ENCODE measurements at places on chromosomes 6 and 20.

DNA sequence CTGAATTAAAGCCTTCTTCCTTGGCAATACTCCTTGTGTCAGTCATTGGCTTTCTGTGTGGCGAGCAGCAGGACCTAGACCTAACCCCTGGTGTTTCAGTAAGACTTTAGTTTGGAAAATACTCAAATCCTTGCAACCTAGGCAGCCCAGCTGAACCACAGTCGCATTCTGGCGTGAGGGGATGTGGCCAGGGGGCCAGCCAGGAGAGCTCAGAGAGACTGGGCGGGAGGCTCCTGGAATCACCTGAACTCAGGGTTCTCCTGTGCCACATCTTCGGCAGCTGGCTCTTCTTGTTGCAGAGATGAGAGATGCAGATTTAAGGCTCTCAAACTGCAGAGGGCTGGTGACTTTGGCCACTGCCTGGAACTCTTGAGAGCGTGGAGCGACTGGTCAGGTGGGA lies 102.7 kb downstream of the SYNDIG1 start:
- no peak for DNase-seq

DNA sequence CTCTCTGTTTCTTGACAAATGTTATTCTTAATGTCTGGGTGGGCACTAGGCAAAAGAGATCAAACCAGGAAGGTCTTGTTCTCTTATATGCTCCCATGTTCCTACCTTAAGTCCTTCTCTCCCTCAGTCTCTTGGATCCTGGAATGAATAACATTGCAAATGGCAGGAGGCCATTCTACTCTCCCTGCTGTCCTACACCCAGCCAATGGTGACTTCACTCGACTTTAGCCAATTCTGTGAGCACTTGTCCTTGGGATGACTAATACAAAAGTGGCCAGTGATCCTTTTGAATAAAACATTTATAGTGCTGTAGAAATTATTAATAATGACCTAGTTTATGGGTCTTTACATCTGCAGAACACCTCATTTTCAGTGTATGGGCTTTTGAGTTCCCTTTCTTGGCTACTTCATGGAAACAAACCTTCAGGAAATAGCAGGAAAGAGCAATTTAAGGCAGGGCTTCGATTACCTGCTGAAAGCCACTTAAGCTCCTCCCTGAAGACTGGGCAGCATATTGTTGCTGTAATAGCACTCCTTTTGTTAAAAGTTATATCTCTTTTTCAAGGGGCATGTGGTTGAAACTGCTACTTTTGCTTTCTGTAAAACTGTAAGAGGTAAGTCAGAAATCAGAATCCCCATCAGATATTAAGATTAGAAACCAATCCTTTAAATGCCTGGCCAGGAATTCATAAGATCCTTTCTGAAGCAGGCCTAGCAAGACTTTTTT lies 10.5 kb downstream of the OTOR start:
- DNase-seq: no peak

DNA sequence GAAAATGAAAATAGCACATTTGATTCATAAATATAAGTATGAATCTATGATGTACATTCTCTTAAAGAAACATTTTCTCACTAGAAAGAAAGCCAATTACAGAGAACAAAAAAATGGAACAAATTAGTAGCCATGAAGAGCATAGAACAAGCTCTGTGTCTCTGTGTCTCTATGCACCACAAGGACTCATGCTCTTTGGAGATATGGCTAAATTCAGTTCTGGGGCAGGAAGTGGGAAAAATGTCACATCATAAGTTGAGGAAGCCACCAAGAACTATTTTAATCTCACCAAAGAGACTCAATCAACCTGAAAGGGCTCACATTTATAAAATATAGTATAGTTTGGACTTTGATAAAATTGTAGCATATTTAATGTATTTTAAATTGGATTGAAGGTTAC lies 1259.8 kb upstream of the GJE1 start:
- no peak for DNase-seq

DNA sequence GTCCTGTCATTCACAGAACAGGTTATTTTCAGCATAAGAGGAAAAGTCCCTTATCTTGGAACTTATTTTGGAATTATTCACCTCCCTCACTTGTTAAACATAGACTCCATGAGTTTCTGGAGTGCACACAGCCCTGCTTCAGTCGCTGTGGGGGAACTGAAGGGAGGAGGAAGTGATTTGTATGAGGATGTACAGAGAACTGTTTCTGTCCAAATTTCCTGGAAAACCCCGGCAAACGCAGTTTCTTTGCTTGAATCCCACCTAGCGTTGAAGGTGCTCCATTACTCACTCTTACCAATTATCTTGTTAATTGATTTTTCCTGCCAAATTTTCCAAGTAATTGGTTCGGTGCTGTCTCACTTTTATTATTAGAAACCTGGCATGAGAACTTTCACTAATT lies 78.0 kb upstream of the AGPAT4 start:
- DNase-seq: no peak

GRCh38 chr6:45892696-45893245 lies 122.9 kb downstream of the CLIC5 start:
- no peak for DNase-seq

- no peak for DNase-seq
Measured at GRCh38 chr20:2385496-2385895, 4.8 kb downstream of the TGM6 start.

- peak; percentile 81 for DNase-seq
Measured at GRCh38 chr6:45590696-45591184, 213.0 kb upstream of the SUPT3H start.

GRCh38 chr6:15465212-15465611 lies 197.6 kb downstream of the DTNBP1 start:
- no peak for DNase-seq

- DNase-seq: no peak
Measured at GRCh38 chr6:149329529-149329928, 12.0 kb downstream of the TAB2 start.

DNA sequence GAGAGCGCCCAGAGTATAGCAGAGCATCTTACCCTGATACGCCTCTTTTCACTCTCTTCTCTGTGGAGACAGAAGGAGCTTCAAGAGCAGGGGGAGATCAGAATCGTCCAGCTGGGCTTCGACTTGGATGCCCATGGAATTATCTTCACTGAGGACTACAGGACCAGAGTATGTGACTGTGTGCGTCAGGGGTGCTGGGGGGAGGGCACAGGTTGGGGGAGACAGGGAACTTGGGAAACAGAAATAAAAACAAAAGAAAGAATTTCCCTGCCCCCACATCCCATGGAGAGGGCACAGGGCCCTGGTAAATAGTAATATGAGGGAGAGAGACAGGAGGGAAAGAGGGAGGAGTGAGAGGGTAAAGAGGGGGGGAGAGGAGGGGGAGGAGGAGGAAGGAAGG lies 3.0 kb upstream of the C4A start:
- no peak for DNase-seq

DNA sequence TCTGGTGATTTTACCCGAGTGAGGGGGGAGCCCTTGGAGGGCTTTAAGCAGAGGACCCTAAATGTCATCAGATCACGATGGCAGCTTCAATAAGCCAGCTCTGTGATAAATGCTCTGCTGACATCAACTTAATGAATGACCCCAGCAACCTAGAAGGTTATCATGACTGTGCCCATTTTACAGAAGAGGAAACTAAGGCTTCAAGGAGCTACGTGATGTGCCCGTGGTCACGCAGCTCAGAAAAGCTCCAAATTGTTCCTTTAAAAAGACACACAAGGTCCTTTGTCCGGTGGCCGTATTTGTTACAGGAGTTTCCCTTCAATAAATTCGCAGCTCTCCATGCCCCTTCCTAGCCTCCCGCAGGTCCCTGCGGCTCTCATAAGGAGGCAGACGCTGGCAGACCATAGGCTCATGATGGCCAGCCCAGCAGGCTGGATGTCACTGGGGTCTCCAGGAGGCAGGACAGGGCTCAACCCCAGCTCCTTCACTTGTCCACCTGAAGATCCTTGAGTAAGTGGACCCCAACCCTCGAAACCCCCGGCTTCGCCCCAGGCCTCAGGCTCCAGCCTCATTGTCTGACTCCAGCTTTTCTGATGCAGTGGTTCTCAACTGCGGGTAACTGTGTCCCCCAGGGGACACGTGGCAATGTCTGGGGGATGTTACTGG lies 106.4 kb downstream of the BMP7 start:
- DNase-seq: no peak

DNA sequence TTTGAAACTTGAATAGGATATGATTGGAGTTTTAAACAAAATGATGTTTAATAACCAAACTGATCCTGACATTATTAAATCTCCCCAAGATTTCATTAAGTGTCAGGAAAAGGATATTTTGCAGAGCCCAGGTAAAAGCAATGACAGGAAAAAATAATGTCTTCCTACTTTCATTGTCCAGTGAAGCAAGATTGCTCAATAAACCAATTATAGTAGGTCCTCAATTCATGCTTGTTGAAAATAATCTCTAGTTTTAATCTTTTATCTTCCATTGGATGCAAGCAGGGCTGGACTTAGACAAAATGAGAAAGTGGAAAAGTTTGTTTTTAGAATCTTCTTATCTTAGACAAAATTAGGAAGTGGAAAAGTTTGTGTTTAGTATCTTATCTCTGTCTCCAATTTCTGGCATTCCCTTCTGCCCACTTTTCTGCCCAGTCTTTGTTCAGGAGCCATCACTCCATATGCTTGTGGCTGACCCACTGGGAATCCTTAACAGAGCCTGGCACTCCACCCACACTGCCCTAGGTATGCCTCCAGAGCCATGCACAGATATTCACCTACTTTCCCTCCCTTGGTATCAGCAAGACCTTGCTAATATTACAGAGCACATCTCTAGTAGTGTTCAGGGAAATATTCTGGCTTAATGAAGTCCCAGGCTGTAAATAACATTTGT lies 57.0 kb upstream of the CARMIL1 start:
- DNase-seq: no peak

DNA sequence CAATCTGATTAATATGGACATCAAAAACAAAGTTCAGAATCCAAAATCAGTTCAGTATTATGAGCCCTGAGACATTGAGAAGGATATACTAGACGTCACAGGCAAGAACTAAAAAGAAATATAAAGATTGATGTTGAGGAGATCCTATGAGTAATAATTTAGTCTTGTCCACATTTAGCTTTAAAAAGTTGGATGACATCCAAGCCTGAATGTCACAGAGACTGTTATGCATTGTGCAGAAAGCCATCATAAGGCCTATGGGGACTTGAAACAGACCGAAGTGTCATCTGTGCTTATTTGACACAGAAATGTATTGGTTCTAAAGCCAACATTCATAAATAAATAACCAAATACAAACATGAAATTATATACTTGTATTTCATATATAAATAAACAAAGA lies 581.8 kb upstream of the MMS22L start:
- peak; percentile 34 for DNase-seq

DNA sequence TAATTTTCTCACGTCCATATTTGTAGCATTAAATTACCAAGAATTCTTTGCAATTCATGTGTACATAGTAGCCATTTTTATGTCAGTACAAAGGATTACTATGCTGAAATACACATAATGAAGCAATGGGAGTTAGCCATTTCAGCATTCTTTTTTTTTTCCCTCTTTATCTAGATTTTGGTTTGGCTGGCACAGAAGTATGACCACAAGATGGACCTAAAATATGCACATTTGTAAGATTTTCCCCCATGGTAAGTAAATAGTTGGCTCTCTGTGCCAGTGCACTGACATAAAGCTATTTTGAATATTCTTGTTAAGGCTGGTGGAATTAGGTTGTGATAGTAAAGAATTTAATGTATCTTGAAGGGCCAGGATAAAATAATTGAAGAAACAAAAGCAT lies 486.1 kb upstream of the BTBD3 start:
- DNase-seq: peak; percentile 34

- no peak for DNase-seq
Measured at GRCh38 chr6:110683241-110683640, 132.0 kb downstream of the CDK19 start.

GRCh38 chr6:47152666-47153403 lies 110.7 kb upstream of the ADGRF1 start:
- peak; percentile 89 for DNase-seq

DNA sequence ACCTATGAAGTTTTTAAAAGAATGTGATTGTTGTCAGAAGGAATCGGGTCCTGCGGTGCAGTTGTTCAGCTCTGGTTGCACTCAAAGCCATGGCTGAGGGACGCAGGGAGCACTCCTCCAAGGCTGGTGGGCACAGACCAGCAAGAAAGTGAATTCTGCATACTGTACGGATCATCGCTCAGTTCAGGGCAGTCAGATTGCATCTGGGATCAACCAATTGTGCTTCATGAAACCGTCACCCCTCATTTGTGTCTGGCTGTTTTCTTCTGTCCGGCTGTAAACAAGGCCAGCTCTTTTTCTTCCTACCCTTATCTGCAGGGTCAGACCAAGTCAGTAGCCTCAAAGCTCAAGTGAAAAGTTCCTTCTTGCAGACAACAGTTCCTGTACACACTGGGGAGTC lies 478.3 kb downstream of the TFAP2A start:
- DNase-seq: no peak

- no peak for DNase-seq
Measured at GRCh38 chr20:3383878-3384495, 23.5 kb downstream of the DNAAF9 start.

- DNase-seq: no peak
Measured at GRCh38 chr6:151869787-151870186, 62.3 kb downstream of the ESR1 start.

- no peak for DNase-seq
Measured at GRCh38 chr6:52310932-52311331, 26.4 kb upstream of the MCM3 start.

- no peak for DNase-seq
Measured at GRCh38 chr20:50095476-50096078, 17.4 kb downstream of the UBE2V1 start.

DNA sequence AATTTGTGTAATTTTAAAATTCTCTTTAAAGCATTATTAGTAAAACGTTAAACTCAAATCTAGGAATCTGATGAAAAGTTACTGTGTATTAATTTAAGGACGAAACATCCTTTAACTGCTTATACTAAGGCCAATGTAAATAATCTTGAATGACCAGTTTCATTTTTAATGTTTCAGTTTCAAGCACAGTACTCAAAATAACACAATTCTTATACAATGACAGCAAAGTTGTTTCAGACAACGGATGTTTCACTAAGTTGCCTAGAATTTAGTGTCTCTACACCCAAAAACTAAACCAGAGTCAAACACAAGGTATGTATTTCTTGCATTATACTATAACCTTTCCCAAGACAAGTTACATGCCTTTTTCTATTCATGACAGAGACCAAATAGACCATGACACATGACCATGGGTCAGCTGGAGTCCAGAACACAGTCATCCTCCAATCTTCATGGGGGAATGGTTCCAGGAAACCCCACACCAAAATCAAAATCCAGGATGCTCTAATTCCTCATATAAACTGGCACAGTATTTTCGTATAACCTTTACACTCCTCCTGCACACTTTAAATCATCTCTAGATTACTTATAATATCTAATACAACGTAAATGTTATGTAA lies 7.7 kb downstream of the PHIP start:
- no peak for DNase-seq

GRCh38 chr20:11912659-11913415 lies 4.9 kb upstream of the BTBD3 start:
- no peak for DNase-seq

- no peak for DNase-seq
Measured at GRCh38 chr6:69887714-69888345, 21.5 kb downstream of the COL19A1 start.

GRCh38 chr20:46775806-46776205 lies 66.4 kb downstream of the SLC2A10 start:
- peak; percentile 10 for DNase-seq

Data from fibroblast of skin of right quadriceps (primary cell).